ENCODE measurements at places on chromosomes 5 and 9. TPM values are rescaled to one million over a fixed set of nuclear protein-coding genes. Genes with fewer than 3 reads are reported as not detected.

Gene SPINK7
- total RNA-seq, result not detected

Gene FAT2
- total RNA-seq, result under 0.01 TPM

Gene PCDHGB5
- total RNA-seq, result 8.7 TPM

Gene KIF27
- total RNA-seq, result 2.7 TPM
